ENCODE measurements at places on chromosomes 7 and 10.

GRCh38 chr7:126495001-126495400 is 757.7 kb downstream of the GRM8 start:
- DNase-seq: no peak

DNA sequence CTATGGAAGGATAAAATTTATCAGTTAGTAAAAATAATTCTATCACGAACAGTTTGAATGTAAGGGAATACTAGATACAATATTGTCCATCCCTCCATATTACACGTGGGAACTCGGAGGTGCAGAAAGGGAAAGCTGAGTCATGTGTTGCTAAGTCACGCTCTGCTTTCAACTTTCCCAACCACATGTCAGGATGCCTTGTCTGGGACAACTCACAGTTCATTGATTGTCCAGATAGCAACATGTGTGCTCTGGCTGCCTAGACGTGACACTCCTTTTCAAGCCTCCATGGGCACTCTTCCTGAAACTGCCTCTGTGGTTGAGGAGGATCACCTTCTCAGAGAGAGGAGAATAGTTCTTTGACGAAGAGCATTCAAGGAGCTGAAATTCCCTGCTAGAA is 808.1 kb downstream of the GRID1 start:
- no peak for DNase-seq

DNA sequence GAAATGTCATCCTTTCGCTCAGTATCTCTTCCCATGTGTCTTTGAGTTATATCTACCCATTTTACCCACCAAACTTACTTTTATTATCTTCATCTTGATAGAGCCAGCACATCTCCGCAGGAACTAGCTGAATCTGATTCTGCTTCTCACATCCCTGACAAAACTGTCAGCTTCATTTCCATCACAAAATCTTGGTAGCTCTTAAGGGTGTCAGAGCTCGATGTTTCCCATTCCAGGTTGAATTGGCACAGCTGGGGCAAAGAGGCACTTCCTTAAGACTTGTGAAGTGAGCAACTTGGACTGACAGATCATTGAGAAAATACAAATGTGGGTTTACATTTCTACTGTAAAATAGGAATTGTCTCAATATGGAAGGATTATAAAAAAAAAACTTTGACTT is 434.5 kb downstream of the SUGCT start:
- DNase-seq: no peak

- DNase-seq: no peak
These were observed 47.0 kb downstream of the KCNMA1 start for GRCh38 chr10:77590344-77591237.

- DNase-seq: peak; percentile 42
These were observed 900 bp downstream of the MKLN1 start for GRCh38 chr7:131328377-131329175.

- DNase-seq: peak; percentile 23
These were observed 28.1 kb upstream of the CDH23 start for GRCh38 chr10:71368643-71369042.

DNA sequence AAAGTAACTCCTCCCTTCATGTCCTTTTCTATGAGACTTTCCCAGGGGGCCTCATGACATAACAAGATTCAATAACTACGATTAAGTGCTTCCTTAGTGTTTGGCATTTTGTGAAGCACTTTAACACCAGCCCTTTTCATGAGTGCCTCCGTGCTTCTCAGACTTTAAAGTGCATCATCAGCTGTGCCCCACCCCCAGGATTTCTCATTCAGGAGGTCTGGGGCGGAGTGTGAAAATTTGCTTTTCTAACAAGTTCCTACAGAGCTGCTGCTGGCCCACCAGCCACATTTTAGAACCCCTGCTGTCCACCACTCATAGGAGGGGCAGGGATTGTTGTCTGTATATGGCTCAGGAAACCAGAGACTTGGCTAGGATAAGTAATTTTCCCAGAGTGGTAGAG is 445.3 kb downstream of the LRMDA start:
- DNase-seq: no peak

DNA sequence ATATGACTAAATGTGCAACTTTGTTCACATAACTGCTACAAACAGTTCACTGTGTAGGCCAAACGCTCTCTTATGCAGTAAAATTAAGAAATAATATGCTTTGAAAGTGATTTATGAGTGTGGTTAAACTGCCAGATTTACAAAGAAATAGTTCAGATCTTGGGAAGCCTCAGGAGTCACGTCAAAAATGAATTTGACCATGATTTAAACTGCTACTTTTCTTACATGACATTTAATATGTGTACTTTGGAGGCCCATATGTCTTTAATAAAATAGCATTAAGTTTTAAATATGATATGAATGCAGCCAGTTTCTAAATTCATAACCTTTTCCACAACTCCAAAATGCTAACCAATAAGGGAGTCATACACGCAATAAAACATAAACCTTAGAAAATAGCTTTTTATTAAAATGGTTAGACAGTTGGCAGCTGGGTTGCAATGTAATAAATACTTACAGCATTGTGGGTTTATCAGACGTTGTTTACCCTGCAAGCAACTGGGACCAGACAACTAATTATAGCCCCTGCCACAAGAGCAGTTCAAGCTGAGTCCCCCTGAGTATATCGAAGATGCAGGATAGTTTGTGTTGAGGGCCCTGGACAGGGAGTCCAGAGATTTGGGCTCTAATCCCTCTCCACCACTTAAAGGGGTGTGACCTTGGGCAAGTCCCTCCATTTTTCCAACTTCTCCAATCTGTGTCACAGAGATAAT is 640.4 kb downstream of the LRMDA start:
- no peak for DNase-seq

GRCh38 chr10:58438986-58439385 is 53.8 kb downstream of the TFAM start:
- DNase-seq: no peak

DNA sequence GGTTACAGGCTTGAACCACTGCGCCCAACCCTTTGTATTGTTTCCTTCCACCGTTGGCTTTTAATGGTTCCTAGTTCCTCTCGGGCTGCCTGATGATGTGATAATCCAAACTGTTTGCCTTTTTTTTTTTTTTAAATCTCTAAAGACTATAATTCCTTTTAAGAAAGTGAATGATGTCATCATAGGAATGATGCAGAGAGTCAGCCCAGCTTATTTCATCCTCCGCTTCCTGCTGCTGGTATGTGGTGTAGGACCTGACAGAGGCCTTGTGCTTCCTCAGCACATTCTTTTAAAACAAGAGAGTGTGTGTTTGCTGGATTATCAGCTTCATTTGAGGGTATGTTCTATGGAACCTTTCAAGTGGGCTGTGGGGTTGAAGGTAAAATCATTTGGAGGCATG is 241.4 kb downstream of the LRMDA start:
- no peak for DNase-seq

DNA sequence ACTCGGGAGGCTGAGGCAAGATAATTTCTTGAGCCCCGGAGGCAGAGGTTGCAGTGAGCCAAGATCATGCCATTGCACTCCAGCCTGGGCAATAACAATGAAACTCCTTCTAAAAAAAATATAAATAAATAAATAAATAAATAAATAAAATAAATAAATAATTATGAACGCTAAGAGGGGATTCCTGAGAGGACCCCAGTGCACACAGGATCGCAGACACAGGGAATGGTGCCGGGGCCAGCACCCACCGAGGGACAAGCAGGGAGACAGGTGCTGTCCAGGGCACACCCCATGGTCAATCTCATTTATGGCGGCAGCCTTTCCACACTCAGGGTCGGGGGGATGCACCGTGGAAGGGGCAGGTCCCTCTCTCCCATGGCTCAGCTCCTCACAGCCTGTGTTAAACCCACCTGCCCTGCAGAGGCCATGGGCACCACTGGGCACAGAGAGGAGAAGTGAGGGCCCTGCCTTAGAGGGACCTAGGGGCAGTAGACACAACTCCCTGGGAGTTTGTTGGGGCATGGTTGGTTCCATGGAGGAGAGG is 2.2 kb upstream of the RAMP3 start:
- no peak for DNase-seq

DNA sequence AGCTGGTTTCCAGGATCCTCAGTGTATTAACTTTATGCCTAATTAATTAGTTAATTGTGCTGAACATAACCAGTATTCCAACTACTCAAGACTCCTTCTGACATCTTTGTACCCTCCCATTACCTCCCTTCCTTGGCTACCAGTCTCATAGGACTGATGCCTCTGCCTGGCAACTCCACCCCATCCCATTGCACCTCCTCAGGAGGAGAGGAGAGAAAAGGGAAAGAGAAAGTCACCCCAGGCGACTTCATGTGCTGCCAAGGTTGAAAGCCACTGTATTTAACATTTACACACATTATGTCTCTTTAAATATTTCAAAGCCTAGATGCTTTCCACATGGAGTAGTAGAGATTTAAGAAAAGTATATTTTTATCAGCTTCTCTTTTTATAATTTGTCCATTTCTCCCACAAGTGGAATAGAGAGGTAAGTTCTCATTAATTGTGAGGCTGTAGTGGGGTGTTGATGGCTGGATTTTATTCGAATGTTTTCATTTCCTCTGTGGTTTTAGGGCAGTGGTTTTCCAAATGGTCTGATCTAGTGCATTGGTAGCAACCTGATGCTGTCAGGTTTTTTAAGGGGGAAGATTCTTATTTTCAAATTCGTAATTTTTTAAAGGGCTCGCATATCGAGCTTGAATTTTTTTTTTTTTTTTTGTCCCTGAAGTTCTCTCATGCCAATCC is 148.0 kb downstream of the BICC1 start:
- peak; percentile 43 for DNase-seq

- no peak for DNase-seq
These were observed 73.9 kb upstream of the ARMC3 start for GRCh38 chr10:22853906-22854447.

- DNase-seq: peak; percentile 13
These were observed 199.0 kb downstream of the HTR7 start for GRCh38 chr10:90658791-90659190.

DNA sequence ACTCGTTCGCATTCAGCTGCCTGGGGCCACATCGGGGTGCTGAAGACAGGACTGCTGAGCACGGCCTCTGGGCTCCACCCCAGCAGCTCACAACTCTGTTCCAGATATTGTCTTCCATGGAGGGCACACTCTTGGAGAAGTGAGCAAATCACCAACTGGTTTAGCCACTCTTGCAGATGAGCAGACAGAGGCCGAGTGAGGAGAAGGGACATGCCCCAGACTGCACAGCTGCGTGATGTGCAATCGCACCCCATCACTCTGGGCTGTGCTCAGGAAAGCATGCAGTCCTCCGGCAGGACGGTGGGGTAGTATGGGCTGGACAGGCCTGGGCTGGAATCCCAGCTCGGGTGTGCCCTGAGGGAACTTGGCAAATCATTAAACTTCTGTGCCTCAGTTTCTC is 111.6 kb downstream of the FAM53B start:
- DNase-seq: no peak

GRCh38 chr7:157782041-157782440 is 445.2 kb downstream of the DNAJB6 start:
- DNase-seq: no peak

DNA sequence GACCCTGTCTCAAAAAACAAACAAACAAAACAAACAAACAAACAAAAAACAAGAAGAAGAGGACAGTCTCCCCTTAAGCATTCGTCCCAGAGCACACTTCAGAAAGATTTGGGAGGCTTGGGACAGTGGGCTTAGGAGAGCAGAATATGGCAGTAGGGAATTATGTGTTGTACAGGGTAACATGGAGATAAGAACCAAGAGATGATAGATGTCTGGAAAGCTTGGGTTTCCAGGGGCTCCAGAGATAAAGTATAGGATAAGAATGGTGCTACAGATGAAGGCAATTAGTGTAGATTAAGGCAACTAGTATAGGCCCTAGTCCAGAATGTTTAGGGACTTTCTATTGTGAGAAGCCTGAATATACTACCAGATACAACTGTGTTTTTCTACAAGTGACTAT is 934.9 kb upstream of the AUTS2 start:
- no peak for DNase-seq

DNA sequence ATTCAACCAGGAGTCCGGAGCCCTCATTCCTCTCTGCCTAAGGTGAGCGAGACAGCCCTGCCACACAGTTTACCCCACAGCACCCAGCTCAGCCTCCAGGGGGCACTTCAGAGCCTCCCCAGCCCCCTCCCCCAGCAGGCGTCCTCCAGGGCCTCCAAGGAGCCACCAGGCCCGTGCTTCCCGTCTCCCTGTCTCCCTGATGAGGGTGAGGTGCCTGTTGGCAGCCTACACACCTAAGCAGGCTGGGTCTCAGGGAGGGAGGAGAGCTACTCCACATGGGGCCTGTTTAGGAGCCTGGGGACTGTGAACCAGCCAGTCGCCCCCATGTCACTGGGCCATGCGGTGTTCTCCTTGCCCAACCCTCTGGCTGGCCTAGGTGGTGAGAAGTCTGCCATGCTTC is 28.9 kb upstream of the TRIM8 start:
- DNase-seq: peak; percentile 44

DNA sequence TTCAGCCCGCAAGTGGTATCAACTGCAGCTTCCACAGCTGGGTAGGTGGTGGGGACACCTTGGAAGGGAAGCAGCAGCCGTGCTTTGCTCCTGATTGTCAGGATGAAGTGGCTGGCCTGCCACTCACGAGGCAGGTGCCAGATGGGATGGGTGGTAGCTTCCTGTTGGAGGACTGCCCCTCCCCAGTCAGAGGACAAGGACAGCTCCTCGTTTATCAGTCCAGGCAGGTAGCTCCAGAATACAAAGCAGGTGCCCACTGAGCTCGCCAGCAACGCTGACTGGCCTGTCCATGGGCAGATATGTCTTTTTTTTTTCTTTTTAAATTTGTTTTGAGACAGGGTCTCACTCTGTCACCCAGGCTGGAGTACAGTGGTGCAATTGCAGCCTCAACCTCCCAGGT is 431.3 kb downstream of the GALNT17 start:
- no peak for DNase-seq

GRCh38 chr10:48740015-48740707 is 55.5 kb downstream of the WDFY4 start:
- no peak for DNase-seq

DNA sequence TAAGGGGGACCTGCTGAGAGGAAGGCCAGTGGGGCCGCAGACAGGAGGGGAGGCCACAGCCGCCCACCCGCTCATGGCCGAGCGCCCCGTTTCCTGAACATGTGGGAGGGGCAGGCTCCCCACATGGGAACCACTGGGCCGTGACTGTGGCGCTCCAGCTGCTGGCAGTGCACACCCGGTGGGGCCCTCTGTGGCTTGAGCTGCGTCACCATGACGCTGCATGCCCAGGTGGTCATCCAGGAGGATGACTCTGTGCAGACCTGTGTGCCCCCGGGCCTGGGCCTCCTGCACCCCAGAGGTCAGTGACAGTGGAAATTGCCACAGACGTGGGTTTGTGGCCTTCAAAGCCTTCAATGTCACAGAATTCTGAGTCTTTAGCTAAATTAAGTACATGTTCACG is 85.1 kb downstream of the MGMT start:
- DNase-seq: no peak

DNA sequence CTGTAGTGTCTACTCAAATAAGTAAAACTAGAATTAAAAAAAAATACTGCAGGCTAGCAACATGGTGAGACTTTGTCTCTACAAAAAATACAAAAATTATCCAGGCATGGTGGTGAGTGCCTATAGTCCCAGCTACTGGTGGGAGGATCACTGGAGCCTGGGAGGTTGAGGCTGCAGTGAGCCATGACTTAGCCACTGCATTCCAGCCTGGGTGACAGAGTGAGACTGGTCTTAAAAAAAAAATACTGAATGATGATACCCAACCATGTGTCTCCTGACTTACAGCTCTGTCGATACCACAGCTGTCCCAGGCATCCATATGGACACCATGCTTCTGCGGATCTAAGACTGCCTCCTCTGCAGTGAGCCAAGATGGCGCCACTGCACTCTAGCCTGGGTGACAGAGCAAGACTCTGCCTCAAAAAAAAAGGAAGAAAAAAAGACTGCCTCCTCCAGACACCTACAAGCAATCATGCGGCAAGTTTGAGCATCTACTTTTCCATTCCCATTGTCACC is 7.9 kb upstream of the FRAT1 start:
- DNase-seq: no peak
